ENCODE measurements at places on chromosomes 13 and 19.
A peak's percentile ranks its signal among the peaks of the same experiment; 100 is the strongest.

DNA sequence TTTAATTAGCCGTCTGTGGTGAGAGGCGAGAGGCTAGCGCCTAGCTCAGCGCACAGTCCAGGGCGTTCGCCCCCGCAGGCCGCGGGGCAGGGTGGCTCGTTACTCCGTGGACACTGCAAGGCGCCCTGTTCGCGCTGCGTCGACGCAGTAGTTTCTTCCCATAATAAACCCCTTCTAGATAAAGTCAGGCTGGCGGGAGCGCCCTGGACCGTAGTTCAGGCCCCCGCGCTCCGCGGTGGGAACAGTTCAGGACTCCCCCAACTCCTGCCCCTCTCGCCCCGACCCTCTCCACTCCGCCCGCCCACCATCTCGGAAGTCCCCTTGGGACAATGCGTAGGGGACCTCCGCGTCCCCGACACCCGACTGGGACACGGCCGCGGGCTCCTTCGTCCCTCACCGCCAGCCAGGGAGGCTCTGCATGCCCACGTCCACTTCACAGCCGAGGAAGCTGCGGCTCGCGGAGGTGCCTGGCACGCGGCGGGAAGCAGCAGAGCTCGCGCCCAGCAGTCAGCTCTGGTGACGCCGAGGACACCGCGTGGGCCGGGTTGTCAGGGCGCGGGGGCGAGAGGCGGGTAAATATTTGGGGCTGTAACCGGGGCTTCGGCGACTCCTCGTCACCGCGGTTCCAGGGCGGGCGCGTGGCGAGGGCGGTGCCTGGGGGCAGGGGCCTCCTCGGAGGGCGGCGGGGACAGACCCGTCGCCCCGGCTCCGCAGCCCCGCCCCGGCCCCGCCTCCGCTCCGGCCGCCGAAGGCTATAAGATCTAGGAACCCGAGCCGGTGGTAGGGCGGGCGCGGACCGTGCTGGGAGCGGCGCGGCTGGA lies at the start of gene RGCC:
Gene RGCC (plus strand): TSS at position 783 of the 821 bp plus-strand sequence. CDS start 158 bp downstream, outside the sequence.
- DNase-seq, result no peak

GRCh38 chr13:112056739-112057438 lies 10.1 kb upstream of the SOX1 start:
- no peak for DNase-seq

DNA sequence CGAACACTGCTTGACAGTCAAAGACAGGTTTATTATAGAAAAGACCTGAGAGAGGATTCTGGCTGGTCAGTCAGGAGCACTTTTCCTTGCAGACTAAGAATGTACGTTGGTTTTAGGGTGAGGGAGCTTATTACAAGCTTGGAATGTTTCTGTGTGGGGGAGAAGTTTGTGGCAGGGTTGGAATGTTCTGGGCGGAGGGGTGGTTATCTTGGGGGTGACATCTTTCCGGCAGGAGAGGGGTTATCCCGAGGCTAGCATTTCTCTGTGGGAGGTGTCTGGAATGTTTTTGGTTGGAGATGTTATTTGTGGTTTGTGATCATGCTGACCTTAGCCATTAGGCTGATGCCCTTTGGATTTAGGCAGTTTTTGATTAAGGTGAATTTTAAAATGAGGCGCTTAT lies 61.8 kb downstream of the ZNF136 start:
- DNase-seq, result no peak

- DNase-seq, result no peak
Observed at GRCh38 chr19:17200408-17201079, 14.6 kb upstream of the USE1 start.

DNA sequence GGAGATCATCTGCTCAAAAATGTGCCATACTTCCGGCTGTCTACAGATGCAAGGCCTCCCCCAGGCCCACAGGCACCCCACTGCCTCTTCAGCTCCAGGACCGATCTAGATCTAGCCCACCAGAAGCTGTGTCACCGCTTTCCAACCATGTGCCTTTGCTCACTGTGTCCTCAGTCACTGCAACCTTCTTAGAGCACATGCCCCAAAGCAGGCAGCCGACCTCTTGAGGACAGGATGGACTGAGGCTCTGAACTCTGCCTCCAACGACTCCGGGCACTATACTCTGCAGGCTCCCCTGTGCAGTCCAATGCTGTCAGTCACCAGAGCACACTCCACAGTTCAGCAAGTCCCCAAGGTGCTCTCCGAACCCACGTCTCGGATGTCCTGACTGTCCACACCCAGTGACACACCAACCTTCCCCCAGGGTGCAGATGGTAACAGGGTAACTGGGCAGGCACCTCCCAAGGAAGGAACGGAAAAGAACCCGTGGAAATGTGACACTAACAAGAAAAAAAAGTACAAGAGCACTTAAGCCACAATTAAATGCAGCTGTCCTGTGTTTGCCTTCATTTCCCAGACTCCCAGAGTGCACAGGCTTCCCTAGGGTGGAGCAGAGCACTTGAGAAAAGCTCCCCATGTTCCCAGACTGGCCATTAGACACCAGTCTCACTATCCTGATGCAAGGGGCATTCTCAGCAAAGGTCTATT lies 4.8 kb downstream of the STK24 start:
- no peak for DNase-seq

DNA sequence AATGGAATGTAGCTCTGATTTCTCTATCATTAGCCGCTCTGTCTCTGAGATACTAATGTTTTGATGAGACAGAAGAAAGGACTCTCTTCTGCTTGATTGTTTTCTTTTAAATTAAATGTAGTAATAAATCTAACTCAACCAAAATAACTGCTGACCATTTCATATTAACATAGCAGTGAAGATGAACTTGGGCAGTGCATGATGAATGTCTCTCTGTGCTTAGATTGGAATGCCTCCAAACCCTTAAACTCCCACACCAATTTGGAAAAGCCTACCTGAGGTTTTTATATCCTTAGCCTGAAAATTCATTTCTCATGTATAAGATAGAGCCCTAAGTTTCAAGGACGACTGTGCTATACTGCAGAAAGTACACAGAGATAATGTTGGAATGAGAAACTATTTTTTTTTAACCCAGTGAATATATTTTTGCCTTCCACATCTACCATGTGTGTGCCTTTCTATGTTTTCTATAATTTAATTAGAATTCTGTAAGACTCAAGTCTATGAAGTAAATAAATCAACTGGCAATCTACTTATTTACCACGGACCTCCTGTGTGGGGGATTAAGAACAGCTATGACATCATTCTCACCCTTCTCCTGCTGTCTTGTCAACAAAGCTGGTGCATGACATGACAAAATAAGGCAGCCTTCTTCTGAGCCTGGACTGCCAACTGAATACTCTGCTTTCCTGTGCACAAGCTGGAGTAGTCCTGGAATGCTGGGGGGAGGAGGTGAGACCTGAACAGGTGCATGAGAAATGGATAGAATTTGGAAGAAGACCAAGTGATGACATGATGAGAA lies 155.5 kb downstream of the FGF9 start:
- no peak for DNase-seq

GRCh38 chr19:38733493-38734175 lies 10.6 kb downstream of the CAPN12 start:
- DNase-seq, result no peak

- no peak for DNase-seq
Observed at GRCh38 chr19:55449469-55449868, 6.4 kb upstream of the SHISA7 start.

DNA sequence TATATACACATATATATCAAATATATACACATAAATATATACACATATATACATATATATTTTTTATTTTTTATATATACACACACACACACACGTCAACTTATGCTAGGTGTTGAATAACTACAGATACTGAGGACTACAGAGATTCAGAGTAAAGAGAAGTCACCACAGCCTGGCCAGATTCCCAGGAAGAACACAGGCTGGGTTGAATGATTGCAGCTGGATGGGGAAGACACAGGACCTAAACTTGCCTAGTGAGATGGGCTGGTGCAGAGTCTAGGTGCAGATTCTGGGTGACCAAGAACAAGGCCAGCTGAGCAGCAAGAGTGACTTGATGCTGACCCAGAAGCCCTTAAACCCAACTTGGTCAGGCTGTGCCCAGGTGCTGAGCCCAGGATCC lies 241.3 kb downstream of the KCTD12 start:
- no peak for DNase-seq

GRCh38 chr19:5191091-5191490 lies 149.5 kb downstream of the PTPRS start:
- peak; percentile 27 for DNase-seq

- no peak for DNase-seq
Observed at GRCh38 chr19:52938761-52939160, 15.5 kb upstream of the ZNF888 start.

- DNase-seq, result no peak
Observed at GRCh38 chr13:43227721-43228120, 204.3 kb downstream of the DNAJC15 start.

DNA sequence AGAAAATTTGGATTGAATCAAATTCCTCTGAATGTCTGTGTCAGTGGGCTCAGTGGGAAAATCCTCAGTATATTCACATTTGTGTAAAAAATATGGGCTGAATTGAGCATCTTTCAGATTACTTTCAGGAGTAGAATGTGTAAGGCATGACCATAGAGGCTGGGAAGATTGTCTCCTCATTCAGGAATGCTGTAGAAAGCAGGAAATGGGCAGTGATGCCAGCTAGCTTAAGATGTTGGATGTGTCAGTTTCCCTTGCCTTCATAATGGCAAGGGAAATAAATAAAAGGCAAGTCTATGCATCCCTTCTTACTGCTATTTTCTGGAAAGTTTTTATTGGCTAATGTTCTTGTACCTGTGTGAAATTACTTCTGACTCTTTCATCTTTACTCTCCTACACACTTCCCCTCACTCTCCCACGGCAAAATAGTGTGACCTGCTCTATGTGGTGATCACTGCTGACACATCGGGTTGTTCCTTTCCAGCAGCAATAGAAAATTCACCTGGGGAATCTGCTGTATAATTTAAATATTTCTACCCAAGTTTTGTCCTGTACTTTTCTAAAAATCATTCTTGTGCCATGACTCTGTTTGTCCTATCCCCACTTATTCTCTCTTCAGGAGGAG lies 103.2 kb downstream of the LMO7 start:
- DNase-seq, result no peak

DNA sequence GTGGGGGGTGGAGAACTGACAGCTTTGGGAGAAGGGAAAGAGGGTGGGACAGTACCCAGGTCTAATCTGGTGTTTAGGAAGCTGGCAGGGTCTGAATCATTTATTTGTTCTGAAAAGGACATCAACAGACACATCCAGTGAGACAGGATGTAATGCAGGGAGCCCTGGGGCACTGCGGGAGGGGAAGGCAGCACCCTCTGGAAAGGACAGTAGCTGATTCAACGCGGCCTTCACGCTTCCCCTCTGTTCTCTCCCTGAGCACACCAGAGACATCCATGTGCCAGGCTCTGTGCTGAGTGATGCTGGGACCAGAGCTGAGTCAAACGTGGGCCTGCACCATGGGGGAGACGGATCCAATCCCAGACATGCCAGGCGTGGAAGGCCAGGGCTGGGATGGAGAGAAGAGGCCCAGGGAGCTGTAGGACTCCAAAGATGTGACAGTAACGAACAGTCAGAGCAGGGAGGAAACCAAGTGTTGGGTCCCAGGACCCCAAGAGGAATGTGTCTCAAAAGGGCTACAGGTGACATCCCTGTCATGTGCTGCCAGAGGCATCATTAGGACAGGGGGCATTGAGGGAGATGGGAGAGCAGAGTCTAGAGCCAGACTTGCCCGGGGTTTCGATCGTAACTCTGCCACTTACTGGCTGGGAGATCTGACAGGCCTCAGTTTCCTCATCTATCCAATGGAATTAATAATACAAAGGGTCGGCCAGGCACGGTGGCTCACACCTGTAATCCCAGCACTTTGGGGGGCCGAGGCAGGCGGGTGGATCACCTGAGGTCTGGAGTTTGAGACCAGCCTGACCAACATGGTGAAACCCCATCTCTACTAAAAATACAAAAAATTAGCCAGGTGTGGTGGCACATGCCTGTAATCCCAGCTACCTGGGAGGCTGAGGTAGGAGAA lies 1.7 kb downstream of the ETFB start:
- no peak for DNase-seq

DNA sequence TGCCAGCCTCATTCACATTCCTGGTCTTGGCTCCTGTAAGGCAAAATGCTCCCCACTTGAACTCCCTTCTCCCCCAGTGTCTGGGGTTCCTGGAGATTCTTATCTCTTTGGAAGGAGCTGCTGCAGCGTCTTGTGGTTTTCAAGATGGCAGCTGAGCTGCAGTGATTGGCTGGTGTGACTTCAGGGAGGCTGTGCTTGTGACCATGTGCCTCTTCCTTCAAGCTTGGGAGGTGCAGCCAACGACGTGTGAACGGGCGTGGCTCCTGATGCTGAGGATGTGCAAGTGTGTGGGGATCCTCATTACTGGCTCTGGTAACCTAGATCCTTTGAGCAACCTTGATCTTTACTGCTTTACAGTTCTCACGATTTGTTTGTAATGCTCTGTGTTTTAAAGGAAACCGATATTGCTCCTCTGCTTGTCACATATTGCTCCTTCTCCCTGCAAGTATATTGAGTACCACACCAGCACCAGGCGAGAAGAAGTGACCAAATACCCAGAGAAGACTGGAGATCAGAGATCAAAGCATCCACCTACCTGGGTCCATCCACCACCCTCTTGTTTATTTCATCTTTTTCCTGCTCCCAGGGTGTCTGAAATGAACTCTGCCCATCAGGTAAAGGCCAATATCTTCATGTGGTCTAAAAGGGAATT lies 208.5 kb downstream of the FGF9 start:
- no peak for DNase-seq

- DNase-seq, result no peak
Observed at GRCh38 chr13:82176751-82177150, 1705.5 kb downstream of the SLITRK1 start.

DNA sequence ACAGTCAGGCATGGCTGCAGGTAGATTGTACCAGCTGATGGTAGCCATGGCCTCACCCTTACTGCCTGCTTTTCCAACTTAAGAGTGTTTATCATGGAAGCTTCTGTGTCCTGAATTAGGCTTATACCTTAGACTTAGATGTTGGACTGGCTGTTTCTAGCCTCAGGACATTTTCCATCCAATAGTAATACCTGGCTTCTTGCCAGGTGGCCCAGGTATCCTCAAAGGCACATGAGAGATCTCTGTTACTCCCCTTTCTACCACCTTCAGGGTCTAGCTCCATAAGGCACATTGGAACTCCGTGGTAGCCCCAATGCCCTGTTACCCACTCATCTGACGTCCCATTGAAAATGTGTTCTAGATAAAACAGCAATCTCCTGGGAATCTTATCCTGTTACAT lies 407.5 kb downstream of the SPRY2 start:
- no peak for DNase-seq

- no peak for DNase-seq
Observed at GRCh38 chr19:31502536-31503170, 153.4 kb upstream of the TSHZ3 start.

- peak; percentile 8 for DNase-seq
Observed at GRCh38 chr19:56639217-56639616, 3.7 kb upstream of the SMIM17 start.

DNA sequence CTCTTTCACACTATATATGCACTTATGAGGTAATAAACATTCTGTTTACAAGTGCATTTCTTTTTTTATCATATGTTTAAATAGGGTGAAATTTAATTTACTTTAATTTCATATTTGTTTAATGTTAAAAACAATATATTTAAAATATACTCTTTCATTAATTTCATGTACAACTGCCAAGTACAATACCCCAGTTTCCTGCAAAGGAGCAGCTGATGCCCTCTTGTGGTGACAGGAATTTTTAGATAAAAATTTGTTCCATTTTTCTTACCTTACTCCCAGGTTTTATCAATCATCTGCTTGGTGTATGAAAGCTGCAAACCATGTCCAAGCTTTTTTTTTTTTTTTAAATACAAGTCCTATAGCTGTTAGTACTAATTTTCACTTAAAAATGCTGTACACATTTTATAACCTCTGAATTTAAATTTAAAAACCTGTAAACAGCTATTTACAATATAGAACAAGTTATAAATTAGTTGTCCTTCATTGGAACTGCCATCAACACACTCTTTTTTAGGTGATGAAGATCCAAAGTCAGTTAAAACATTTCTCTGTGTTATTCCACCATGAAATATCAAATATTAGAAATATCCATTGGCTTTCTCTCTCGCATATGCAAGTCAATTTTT lies 4.9 kb downstream of the PCDH20 start:
- peak; percentile 20 for DNase-seq

Measured in CMK (cell line).